ENCODE measurements at places on chromosomes 4 and X.

DNA sequence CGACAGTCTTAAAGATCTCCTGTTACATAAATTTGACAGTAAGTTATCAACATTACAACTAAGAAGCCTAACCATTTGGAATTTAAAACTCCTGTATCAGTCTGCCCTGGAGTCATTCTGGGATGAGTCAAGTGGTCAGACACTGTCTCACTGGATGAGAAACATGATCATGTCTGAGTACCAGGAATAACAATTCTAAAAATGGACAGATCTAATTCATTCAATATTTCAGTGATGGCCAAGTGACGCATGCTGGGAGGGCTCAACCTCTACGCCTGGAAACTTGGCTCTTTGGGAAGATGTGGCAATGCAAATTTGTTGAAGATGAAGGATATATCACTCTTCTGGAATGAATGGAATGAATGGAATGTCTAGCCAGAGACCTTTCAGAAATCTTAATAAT lies 1427.2 kb downstream of the STIM2 start:
- DNase-seq, result peak; percentile 100

DNA sequence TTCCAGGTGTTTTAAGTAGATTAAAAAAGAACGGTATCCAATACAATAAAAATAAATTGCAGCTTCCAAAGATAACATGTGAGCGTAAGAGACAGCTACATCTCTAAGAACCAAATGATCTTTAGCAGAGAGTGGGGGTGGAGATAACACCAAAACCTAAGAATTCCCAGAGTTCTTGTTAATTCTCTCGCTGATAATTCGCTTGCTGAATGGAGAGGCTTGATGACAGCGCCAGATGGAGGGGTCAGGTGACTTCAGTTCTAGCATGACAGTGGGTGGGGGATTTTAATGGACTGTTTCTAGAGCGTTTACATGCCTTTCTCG lies 2.3 kb downstream of the CLCN4 start:
- DNase-seq, result no peak

- DNase-seq, result no peak
Measured at GRCh38 chr4:137923494-137923893, 318.7 kb downstream of the SLC7A11 start.

DNA sequence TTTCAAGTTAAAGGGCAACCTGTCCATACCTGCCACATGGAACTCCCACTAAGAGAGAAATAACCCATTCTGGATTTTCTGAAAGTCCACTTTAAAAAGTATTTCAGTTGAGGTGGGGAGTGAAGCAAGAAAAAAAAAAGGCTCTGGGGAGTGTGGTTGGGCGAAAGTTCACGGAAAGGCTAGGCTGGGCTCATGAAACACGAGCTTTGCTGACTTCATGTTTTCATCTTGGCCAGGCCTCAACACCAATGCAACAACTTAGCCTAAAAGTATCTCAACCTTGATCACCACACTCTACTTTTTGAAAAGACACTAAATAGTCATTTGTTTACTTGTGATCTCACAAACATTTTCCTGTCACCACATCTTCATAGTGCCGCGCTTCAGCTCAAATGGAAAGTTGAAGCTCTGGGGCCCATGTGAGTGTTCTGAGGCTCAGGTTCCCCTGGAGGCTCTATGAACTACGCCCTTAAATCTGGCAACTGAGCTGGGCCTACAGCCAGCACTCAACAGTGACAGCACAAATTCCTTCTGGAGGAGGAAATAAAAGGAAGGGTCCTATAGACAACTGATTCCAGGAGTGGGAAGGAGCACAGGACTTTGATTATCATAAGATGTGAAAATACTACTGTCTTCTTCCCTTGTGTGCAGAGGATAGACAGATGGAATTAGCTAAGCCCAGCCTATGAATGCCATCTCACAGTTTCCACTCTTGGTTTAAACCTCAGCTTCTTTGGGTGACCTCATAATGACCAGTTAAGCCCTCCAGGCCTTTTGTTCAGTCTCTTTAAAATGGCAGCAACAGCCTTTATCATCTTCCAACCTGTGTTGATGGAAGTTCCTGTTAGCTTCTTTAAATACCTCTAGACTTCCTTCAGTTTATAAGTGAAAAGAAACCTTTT lies 5.1 kb downstream of the CD40LG start:
- DNase-seq, result no peak

- no peak for DNase-seq
Measured at GRCh38 chr4:33323393-33323792, 2603.2 kb downstream of the PCDH7 start.

DNA sequence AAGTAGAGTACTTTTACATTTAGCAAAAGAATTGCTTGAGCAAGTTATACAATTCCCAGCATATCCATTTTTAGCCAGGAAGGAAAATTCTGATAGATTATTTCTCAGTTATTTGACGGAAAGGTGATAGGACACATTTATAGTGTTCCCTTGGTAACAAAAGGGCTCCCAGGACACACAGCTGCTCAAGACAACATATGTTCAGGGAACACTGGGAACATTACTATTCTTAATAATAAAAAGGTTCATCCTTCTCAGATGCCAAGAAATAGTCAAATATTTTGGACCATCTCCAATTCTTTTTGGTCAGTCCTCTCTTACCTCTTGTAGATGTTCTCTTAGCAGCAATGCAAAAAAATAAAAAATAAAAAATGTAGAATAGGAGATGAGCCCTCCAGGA lies 66.8 kb upstream of the SMAD1 start:
- DNase-seq, result no peak

DNA sequence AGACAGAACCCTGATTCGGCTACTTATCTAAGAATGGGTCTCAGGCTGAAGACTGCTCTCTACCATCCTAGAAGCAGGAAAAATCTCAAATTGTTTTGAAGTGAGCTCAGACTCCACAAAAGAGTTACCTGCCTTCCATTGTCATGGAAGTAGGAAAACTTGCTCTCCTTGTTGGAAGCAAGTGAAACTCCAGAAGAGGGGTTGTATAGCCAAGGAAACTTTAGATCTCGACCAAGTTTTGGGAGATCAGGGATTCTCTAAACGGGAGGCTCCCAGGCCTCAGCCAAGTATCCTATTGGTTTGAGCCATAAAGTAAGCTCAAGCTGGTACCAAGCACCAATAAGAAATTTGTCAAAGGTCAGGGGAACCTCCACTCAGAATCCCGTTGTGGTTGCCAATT lies 9.2 kb upstream of the FHDC1 start:
- DNase-seq, result no peak

DNA sequence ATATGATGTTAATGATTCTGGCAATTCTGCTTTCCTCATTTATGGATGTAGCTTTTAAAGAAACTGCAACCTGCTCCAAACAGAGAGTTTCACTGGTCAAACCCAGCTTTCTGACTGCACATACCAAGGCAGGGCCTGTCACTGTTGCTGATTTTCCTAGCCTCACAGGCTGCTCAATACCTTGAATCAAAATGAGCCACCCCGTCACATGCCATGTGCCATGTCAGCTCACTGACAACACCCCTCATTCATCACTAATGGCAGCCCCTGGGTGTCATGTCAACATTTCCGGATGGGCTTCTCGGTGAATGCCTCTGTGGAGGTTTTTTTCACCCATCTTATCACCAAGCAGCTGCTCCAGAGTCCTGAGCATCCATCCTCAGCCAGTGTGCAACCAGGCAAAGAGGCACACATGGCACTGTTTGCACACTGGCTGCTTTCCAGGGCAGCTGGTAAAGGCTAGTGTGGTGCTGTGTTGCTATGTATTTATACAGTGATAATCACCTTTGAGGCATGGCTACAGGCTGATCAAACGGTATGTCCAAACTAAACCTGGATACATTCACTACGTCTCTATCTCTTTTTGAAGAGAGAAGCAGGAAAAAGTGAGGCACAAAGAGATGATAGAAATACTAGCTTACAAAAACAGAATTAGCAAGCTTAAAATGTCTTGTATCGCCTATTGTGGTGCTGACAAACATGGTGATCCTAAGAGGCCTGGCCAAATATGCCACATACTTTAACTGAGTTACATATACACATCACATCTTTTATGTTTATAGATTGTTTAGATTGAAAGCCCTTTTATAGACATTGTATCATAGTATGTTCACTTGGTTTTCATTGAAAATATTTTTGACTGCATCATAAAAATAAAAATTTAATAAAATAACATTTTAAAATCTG lies 94.6 kb upstream of the INPP4B start:
- no peak for DNase-seq
